ENCODE measurements at places on chromosomes 2 and 18.

- no peak for DNase-seq
Observed at GRCh38 chr2:182280118-182280517, 146.7 kb downstream of the PDE1A start.

GRCh38 chr18:36899289-36899688 lies 70.4 kb downstream of the KIAA1328 start:
- DNase-seq: no peak

GRCh38 chr18:58996696-58997095 lies 132.0 kb downstream of the ZNF532 start:
- no peak for DNase-seq

GRCh38 chr18:49183921-49184320 lies 233.2 kb upstream of the SMAD7 start:
- no peak for DNase-seq

GRCh38 chr2:72813841-72814240 lies 12.0 kb downstream of the EXOC6B start:
- no peak for DNase-seq

GRCh38 chr2:134737671-134738070 lies 18.9 kb upstream of the TMEM163 start:
- no peak for DNase-seq

DNA sequence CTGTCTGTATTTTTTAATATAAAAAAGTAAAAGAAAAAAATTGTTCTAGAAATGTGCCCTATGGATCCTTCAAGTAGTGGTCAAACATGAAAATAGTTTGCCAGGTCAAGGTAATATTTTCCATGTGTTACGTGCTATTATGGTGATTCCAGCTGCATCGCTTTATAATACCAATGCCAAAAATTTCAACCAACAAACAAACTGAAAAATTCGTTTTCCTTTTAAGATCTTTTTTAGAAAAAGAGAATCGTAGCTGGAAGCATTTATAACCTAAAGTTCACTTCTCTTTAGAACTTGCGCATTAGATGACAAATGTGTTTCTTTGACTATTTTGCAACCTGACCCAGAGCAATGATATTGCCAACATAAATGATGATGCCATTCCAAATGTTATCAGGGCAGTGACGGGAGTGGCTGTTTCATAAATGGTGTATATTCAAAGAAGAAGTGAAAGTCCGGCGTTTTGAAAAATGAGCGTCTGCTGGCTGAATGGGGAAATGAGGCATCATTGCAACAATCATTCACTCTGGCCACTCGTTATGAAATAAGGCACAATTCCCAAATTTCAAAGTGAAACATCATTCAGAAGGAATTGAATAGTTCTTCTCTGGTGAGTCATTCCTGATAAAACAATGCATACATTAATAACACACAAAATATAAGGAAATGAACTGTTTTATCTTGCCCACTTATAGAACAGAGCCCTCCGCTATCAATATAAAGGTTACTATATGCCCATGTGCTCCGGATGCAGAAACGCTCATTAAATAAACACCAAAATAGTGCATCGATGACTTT lies 297.4 kb downstream of the TGIF1 start:
- no peak for DNase-seq

- no peak for DNase-seq
Observed at GRCh38 chr18:78813936-78814710, 165.5 kb upstream of the SALL3 start.

- DNase-seq: peak; percentile 25
Observed at GRCh38 chr2:233350708-233351107, 3.6 kb upstream of the DGKD start.

- no peak for DNase-seq
Observed at GRCh38 chr18:43012951-43013350, 102.5 kb downstream of the RIT2 start.

DNA sequence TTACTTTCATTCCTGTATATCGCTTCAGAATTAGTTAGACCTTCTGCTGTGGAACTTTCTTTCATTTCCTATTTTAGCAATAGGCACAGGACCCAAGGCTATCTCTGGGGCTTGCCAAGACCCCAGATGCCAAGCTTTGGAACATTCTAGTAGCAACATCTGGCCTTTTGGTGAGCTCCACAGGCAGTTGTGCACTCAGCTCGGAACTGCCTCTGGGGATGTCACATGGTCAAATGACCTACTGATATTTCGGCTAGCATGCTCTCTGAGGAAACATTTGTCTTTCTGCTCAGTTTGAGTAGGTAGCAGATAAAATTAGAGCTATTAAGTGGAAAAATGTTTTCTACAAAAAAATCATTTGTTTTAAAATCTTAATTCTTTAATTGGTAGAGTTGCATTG lies 76.6 kb upstream of the ITGA4 start:
- no peak for DNase-seq

GRCh38 chr2:117982376-117983033 lies 31.4 kb downstream of the CCDC93 start:
- DNase-seq: no peak

DNA sequence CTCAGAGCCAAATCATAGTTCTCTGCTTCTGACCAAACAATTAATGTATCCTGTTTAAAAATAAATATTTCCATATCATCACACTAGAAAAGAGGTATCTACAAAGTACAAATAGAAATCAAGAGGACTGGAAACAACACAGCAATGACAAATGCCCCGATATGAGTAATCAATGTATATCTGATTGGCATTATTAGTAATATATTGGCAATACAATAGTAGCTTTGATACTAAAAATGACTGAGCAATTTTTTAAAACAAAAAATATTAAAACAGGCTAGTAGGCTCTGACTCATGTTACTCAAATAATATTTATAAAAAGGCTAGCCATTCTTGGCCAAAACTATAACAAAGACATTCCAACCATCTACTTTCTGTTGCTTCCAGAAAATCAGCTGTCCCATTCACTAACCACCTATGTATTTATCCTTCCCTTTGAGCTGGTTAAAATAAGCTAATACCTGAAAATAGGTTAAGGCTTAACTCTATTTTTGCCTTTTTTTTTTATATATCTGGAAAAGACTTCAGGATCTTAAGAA lies 13.3 kb downstream of the PPP4R3B start:
- DNase-seq: no peak

DNA sequence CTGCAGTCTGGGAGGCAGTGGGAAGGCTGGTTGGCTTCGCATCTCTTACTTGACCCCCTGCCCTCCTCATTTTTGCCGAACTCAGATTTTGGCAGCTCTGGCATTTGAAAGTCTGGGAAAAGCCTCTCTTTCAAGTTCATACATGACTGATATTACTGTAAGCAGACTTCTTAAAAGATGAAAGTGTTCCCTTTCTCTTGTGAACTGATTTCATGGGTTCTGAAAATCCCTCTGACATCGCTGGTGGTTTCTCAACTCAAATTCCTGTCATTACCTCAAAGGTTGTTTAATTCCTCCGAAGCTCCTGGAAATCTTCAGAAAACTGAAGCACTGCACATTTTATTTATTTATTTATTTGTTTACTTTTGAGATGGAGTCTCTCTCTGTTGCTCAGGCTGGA lies 16.9 kb upstream of the SLC38A11 start:
- no peak for DNase-seq

GRCh38 chr2:119461811-119462210 lies 30.2 kb downstream of the TMEM37 start:
- no peak for DNase-seq

GRCh38 chr18:3313685-3314084 lies 51.8 kb downstream of the MYL12B start:
- no peak for DNase-seq

GRCh38 chr2:73406996-73407395 lies 21.4 kb downstream of the ALMS1 start:
- no peak for DNase-seq

GRCh38 chr2:180124273-180125139 lies 117.4 kb upstream of the CWC22 start:
- no peak for DNase-seq

DNA sequence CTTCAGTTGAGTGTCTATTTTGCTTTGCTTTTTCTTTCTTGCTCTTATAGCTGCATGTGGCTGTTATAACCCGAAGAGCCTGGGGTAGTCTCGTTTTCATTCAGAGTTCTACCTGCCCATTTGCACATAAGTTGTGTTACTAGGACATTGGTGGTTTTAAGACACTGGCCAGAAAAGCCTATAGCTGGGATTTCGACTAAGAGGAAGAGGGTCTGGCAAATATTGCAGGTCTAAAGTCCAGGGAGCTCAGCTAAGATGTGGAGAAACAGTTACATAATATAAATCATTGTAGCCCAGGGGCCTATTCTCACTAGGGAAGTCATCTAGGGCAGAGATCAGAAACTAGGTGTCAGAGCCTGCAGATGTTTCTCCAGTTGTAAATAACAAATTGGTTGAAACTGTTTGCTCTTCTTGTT lies 120.8 kb downstream of the BABAM2 start:
- DNase-seq: no peak

DNA sequence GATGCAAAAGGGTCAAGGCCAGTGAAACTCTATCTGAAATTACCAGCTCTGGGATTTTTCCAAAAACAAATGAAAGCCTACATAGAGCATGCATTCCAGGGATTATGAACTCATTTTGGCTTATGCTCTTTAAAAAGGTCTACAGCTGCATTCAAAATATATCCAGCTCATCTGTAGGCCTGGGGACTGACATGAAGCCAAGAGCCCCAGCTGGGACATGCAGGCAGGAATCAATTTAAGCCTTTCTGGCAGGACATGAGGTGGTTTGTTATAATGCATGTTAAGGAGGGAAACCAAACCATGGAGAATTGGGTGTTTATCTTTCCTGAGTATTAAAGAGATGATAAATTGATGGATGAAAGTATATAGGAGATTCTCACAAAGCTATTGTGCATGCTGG lies 164.5 kb downstream of the RBM43 start:
- no peak for DNase-seq

DNA sequence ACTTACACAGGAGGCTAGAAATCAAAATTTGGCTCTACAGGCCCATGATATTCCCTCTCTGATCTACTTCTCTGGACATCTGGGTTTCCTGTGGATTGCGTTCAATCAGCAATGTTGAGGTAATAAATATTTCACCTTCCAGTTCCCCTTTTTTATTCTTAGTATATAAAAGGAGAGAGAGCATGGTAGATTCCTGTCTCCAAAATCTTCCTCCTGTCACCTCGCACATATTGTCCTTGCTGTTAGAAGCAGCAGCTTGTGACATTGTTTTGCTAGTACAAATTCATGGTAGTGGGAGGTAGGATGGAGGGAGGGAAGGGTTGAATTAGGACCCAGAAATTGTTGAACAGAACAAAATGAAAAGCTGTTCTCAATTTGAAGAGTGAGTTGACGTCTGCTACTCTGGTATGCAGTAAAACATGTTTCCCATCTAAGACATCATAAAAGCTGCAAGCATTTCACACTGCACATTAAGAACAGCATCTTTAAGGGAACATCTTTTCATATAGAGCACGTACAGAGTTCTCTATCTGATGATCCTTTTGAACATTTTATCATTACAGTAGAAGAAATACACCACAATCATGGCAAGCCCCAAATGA lies 156.4 kb downstream of the RDH14 start:
- no peak for DNase-seq

DNA sequence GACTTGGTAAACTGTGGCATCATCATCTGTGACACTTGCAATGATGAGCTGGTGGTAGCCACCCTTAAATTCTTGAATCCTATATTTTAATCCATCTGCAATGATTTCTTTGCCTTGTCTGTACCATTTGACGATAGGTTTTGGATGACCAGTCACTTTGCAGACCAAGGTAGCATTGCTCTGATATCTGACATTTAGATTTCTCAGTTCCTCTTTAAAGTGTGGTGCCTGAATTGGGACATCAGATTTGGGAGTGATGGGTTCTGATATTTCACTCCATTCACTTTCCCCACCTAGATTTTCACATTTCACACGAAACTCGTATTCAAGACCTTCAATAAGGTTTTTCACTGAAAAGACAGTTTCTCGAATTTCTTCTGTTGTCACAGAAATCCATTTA lies 55.8 kb downstream of the PLEKHA3 start:
- no peak for DNase-seq

DNA sequence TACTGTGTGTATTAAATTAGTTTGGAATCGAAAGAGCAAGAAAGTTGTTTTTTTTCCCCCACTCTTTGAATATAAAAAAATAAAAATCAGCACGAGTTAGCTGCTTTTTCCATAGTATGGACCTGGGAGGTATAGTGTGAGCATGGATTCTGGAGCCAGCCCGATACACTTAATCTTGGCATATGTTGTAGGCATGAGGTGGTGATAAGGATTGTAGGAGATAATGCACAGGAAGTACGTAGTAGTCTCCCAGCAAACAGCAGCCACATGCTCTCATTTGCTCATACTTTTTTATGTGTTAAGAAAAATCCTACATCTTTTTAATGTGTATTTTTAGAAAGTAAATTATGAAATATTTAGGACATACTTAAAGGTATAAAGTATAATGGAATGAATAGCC lies 2.1 kb upstream of the DNAJC27 start:
- no peak for DNase-seq

DNA sequence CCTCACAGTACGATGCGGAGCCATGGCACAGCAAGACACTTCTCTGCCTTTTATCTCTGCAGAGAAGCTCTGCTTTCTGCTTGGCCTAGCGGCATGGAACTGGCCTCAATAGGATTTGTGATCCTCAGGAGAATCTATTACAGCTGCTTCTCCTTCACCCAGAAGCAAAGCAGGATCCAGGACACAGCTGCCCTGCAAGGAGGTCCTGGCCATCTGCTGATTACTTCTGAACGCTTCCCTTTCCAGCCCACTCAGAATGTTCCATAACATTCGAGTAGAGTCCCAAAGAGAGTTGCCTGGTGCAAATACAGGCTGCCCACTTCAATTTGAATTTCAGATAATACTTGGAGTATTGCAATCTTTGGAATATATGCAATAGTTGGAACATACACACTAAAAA lies 29.2 kb upstream of the KCNS3 start:
- DNase-seq: no peak

DNA sequence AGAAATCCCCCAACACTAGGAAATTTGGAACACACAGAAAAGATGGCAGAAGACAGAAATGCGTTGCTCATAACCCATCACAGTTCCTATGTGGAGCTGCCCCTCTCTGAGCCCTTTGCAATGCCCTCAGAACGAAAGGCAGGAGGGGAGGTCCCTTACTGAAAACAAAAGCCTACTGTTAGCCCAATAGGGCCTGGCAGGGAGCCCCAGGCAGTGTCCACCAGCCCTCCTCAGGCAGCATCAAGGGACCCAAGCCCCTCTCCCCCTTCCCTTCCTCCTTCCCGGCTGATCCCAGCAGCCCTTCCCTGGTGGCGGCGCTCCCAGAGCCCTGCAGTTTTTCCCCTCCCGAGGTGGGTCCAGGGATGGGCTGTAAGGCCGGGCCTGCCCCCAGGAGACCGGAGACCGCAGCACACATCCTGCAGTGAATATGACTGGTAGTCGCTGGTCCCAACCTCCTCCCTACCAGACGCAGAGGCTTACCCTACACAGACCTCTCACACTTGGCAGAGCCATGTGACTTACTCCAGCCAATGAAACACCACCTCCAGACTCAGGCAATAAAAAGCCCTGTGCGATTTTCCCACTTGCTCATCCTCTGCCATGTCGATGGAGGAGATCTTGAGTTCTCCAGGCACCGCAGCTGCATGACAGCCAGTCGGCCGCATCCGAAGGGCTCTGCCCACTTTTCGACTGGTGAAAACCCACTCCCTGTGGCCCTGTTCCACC lies 19.4 kb upstream of the DUSP2 start:
- peak; percentile 63 for DNase-seq

- DNase-seq: no peak
Observed at GRCh38 chr2:54634564-54635511, 88.6 kb upstream of the EML6 start.

Measured in activated naive CD4-positive, alpha-beta T cell treated with Interleukin-2 at 50 U/mL for 16 hours (primary cell).